Progenitor cell of endocrine pancreas (in vitro differentiated cells): ENCODE measurements at places on chromosomes 3 and 15.

- no peak for DNase-seq
Observed at GRCh38 chr3:42081838-42082473, 9.2 kb upstream of the TRAK1 start.

- no peak for DNase-seq
Observed at GRCh38 chr15:77853910-77854309, 221.2 kb upstream of the LINGO1 start.

GRCh38 chr3:142003291-142003690, 126.8 kb downstream of the ATP1B3 start:
- DNase-seq: no peak

DNA sequence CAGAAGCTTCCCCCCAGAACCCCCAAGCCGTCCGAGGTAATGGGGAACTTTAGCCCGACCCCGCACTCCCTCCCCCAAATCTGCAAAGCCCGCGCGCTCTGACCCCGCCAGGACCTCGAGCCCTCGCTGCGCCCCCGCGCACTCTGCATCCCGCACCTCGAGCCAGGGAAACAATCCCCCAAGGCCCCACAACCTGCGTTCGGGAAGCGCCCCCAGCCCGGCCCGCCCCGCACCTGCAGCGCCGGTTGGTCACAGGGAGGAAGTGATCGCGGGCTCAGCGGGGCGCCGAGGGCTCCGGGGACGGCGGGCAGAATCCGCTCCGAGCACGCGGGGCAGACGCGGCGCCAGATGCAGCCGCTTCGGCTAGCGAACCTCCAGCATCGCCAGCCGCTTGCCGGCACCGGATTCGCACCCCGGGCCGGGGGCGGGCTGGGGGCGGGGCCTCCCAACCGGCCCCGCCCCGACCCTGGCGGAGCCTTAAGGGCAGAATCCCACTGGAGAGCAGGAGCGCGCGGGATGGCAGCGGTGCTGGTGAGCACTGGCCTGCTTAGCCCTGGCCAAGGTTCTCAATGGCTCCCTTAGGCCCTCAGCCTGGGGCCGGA, at the start of gene CAMKV:
Gene CAMKV (minus strand): TSS at position 382 of the 602 bp plus-strand sequence. CDS start 7,518 bp downstream, outside the sequence.
- no peak for DNase-seq

GRCh38 chr3:122982216-122983185, 45.1 kb downstream of the SEMA5B start:
- no peak for DNase-seq

GRCh38 chr3:159852821-159853505, 135.7 kb upstream of the IL12A start:
- no peak for DNase-seq
